Activated CD4-positive, alpha-beta memory T cell treated with anti-CD3 and anti-CD28 coated beads for 36 hours (primary cell): ENCODE measurements at places on chromosomes 2 and 18. TPM values are rescaled to one million over a fixed set of nuclear protein-coding genes. Genes with fewer than 3 reads are reported as not detected.

- H3K27me3 ChIP-seq = no peaks in the 10 kb centered on the region
- no peak overlapping the region for H3K4me3 ChIP-seq
- no peak overlapping the region for H3K27ac ChIP-seq
Measured at GRCh38 chr18:7196421-7196820, 34.5 kb upstream of the LRRC30 start.

- no peak overlapping the region for H3K27ac ChIP-seq
- no peak for DNase-seq
- no peaks in the 10 kb centered on the region for H3K4me1 ChIP-seq
- no peak overlapping the region for H3K4me3 ChIP-seq
Measured at GRCh38 chr18:67281746-67282145, 234.8 kb downstream of the DSEL start.

GRCh38 chr2:28182348-28182747 lies 210.3 kb upstream of the FOSL2 start:
- H3K4me3 ChIP-seq = no peak overlapping the region
- peaks cover 3% of the 10 kb centered on the region for H3K36me3 ChIP-seq

The AMER3 gene
- not detected for total RNA-seq
